ENCODE measurements at places on chromosomes 3 and 15.

GRCh38 chr15:45868109-45868691 lies 233.4 kb downstream of the SQOR start:
- DNase-seq: no peak

DNA sequence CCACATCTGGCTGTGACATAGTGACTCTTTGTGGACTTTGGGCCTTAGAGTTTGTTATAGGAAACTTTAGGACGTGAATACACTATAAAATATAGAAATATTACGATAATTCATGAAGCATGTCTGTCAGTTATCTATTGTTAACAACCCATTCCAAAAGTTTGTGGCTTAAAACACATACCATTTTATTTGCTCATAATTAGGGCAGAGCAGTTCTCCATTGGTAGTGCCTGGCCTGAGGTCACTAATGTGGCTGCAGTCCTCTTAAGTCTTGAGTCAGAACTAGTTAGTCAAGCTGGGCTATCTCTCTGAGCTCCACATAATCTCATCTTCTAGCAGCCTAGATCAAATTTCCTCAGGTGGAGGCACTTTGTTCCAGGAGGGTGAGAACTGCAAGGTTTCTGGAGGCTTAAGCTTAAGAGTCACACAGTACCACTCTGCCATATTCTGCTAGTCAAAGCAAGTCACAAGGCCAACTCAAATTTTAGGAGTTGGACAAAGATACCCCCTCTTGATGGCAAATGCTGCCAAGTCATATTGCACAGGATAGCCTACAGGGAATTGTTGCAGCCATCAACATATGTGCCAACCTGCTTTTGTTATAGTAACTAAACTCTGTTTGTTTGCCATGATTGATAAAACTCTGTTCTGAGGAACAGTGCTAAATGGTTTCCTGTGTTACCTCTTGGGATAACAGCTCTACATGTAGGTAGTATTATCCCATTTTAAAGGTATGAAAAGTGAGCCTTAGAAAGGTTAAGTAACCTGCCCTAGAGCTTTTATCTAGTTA lies 8.7 kb downstream of the ATXN7 start:
- DNase-seq: no peak

DNA sequence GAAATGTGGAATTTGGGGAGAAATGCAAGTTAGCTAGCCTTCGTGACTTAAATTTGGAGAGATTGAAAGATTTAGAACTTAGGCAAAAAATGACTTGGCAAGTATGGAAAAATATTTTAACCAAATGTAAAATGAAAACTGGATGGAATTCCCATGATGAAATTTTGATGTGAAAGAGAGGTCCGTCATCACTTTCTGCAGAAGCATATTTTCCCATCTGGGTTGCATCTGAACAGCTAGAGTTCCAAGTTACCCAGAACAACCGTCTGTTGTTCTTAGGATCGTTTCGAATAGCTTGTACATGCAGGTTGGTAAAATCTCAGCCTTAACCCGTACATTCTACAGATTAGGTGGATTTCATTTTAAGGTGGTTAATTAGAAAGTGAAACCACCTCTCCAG lies 136.3 kb downstream of the GHSR start:
- no peak for DNase-seq

DNA sequence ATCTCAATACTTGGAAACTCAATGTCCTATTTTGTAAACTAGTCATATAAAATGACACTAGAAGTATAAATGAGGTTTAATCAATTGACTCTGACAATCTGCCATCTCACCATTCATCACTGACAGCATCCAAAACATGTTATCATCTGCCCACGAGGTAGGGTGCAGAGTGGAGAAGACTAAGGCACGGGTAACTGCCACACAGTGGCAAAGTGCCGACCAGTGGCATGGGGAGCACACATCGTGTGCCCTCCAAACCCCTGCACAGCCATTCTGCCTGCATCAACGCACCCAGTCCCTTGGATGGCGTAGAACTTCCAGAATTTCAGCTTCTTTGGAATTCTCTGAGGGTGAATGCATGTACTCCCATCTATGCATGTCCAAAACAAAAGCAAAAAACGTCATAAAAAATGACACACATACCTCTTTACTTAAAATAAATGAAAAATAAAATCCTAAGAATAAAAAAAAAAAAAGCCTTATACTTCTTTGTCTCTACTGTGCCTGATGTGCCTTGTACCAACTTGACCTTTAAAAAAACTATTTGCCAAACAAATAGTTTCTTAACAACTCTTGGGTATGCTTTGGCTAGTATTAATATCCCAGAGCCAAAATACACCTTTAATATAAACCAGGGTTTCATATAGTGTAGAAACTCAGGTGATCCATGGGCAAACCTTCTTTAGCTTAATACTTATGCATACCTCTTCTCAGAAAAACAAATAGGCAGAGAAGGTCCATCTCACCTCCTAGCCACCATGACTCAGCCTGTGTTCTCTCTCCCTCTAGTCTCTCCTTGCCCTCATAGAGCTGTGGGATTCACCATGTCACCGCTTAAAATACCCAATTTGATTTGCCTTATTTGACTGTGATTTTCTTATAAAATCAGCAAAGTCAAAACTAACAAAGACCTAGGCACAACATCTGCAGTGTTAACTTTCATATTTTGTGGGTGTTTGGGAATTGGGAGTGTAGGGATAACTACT lies 12.7 kb downstream of the CPOX start:
- DNase-seq: no peak

Measured in CD4-positive, alpha-beta T cell (primary cell).